Left renal pelvis (tissue), 4 donors: ENCODE measurements at places on chromosomes 6 and 20.

- DNase-seq = no peak
Observed at GRCh38 chr6:111843347-111844147, 29.7 kb downstream of the FYN start.

DNA sequence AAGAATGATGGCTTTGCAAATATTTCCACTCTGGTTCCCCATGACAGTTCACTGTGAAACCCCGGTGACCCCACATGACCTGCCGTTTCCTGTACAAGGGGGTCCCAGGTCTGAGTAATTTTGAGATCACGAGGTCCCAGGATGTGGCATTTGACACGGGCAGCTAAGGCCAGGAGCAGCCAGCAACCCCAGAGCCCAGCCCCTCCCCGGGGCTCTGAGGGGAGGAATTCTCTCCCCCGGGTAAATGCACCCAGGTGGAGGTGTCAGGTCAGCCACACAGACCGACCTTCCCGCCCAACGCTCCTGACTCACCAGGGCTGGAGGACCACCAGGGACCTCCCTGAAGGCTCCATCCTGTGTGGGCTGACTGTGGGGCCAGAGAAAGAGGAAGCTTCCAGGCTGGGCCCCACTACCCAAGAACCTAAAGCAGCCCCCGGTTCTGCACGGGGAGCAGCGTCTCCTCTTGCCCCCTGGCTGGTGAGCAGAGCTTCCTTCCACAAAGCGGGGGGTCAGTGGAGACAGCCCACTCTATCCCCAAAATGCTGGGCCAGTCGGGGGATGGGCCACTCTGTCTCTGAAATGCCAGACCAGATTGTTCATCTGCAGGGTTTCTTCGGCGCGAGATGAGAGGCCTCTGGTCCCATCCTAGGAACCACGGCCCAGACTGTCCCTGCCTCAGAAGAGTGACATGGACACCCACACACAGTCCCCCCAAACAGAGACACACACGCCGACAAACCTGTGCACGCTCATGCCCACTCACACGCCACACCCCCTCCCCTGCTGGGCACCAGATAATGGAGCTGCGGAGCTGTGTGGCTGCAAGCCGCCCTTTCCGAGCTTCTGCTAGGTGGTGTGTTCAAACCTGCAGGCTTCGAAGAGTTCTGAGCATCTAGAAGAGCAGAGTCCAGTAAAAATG is 23.4 kb upstream of the SLCO4A1 start:
- no peak for DNase-seq

DNA sequence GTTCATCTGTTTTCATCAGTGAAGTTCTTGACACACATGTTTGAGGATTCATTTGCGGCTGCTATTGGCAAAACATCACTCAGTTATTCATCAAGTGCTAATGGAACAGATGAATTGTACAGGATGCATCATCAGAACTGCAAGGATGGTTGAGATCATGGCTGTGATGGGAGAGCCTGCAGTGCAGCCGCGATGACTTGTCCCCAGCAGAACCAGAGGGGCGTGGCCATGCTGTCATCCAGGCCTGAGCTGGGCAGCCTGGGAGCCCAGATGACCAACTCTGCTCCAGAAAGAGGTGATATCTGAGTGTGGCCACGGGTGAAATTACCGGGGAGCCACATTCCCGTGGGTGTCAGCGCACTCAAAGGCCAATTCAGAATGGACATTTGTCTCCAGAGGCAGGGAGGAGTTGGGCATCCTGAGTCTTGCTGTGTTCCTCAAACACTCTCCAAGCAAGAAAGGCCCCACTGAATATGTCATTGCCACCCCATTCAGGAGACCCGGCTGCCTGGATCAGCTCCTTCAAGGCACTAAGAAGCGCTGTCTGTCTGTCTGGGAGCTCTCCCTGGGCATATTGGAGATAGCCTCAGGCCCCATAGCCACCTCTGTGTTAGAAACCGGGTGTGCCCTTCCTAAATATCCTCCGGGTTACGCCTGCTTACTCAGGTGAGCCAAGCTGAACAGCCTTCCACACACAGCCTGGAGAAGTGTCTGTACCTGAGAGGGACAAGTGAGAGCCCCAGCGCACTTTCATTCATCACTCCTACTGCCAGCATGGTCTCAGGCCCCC is 66.7 kb downstream of the SYNDIG1 start:
- no peak for DNase-seq

GRCh38 chr20:45235995-45236394 is 14.8 kb downstream of the SEMG2 start:
- DNase-seq = no peak

DNA sequence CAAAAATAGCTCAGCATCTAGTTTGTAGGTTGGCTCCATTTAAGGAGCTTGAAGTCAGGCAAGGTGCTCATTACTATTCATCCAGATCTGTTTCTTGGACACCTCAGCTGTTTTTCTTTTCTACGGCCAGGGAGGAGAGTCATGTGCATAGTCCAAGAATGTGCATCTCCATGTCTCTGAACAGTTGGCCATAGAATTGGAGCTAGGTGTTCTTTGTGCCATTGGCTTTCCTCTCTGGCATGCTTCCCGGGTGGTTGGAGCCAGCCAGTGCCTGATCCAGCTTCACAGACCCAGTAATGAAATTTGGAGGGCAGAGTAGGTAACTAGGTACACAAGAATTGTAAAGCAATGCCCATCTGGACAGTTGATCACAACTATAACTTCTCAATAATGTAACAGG is 21.6 kb downstream of the EYA4 start:
- no peak for DNase-seq

- no peak for DNase-seq
Observed at GRCh38 chr6:38725414-38726183, 10.5 kb downstream of the DNAH8 start.

GRCh38 chr6:27891320-27891875 is 20.8 kb downstream of the OR2B2 start:
- DNase-seq = no peak

DNA sequence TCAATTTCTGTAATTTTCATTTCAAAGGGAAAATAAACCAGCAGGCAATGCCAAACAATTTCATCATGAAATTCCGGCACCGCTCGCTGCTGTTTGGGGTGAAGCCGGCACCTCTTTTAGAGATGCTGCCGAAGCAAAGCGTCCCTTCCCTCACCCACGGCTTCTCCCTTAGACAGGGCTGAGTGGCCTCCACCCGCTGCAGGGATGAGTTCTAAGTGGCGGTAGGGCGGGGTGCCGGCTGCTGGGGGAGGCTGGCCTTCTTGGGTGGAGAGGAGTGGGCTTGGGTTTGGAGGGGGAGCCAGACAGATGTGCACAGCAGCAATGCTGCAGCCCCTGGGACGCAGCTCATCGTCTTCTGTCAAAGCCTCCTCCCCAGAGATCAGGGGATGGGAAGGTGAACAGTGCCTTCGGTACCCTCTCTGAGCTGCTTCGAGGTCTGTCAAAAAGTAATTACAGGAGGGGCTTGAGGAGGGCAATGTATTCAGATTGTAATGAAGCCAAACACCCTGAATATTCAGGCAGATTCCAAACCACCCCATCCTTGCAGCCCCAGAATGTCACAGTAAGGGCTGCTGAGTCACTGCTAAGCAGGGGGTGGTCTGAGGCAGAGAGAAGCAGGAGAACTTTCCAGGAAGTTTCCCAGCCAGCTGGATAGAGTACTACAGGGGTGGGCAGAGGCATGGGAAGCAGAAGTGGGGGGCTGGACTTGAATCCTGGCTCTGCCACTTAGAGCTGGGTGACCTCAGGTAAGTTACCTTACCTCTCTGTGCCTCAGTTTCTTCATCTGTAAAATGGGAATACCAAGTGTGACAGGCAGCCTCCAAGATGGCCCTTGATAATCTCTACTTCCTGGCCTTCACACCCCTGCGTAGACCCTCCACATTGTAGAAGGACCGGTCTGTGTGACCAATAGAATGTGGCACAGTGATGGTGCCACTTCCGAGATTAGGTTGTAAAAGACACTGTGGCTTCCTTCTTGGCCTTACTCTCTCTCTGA is 96.6 kb downstream of the SULF2 start:
- DNase-seq = no peak

GRCh38 chr6:2432292-2432691 is 186.9 kb upstream of the GMDS start:
- no peak for DNase-seq

- DNase-seq = no peak
Observed at GRCh38 chr20:49993301-49993751, 10.5 kb downstream of the SNAI1 start.

DNA sequence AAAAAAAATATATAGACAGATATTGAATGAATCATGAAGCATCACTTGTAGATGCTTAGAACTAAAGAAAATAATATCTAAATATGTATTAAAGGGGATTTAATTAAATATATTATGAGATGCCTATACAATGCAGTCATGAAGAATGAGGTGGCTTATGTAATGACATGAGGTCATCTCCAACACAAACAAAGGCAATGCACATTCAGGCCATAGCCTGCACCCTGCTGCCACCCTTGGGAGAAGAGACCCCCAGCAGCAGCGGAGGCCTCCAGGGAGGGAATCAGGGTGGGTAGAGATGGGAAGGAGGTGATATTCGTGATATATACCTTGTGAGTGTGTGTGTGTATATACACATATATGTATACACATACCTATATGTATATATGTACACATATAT is 26.4 kb upstream of the SSTR4 start:
- no peak for DNase-seq

DNA sequence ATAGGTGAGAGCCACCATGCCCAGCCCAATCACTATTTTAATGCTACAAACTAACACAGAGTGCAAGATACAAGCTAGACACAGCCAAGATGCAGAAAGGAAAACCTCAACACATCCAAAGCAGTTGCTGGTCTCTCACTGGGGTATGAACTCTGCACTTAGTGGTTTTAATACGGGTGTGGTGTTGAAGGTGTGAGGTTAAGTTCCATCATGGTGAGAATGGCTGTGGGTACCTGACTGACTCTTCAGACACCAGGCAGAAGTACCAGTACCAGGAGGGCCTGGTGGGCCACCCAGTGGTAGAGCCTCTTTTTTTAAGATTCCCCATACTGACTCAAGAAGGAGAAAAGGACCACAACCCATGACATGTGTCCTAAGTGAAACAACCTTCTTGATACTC is 13.0 kb downstream of the GNAS-AS1 start:
- no peak for DNase-seq

- no peak for DNase-seq
Observed at GRCh38 chr6:124441450-124441849, 520.8 kb upstream of the RNF217 start.

DNA sequence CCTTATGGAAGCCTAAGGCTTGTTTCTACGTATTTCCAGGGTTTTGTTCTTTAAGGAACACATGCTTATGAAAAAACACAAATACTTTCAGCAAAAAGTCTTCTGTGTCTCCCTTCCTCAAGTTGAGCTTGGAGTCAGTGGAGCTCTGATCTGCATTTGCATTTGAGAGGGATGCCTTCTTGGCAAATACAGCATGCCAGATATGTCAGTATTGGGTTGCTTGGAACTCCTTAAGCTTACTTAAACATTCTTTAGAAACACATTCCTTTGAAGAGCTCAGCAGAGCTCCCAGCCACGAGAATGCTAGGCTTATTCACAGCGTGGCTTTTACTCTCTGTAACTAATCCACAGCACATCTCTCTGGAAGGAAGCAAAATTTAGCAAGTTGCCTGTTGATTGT is 68.3 kb downstream of the ANKRD6 start:
- no peak for DNase-seq

DNA sequence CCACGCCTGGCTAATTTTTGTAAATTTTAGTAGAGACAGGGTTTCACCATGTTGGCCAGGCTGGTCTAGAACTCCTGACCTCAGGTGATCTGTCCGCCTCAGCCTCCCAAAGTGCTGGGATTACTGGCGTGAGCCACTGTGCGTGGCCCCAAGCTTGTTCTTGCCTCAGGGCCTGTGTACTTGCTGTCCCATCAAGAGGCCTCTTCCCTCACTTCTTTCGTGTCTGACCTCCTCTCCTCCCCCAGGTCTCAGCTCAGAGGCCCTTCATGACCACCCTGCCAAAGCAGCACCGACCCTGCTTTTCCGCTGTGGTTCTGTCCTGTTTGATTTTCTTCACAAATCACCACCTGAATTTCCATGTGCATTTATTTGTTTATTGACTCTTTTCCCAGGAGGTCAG is 10.5 kb upstream of the UBE2V1 start:
- DNase-seq = no peak

GRCh38 chr6:104050455-104050854 is 809.3 kb downstream of the HACE1 start:
- no peak for DNase-seq

DNA sequence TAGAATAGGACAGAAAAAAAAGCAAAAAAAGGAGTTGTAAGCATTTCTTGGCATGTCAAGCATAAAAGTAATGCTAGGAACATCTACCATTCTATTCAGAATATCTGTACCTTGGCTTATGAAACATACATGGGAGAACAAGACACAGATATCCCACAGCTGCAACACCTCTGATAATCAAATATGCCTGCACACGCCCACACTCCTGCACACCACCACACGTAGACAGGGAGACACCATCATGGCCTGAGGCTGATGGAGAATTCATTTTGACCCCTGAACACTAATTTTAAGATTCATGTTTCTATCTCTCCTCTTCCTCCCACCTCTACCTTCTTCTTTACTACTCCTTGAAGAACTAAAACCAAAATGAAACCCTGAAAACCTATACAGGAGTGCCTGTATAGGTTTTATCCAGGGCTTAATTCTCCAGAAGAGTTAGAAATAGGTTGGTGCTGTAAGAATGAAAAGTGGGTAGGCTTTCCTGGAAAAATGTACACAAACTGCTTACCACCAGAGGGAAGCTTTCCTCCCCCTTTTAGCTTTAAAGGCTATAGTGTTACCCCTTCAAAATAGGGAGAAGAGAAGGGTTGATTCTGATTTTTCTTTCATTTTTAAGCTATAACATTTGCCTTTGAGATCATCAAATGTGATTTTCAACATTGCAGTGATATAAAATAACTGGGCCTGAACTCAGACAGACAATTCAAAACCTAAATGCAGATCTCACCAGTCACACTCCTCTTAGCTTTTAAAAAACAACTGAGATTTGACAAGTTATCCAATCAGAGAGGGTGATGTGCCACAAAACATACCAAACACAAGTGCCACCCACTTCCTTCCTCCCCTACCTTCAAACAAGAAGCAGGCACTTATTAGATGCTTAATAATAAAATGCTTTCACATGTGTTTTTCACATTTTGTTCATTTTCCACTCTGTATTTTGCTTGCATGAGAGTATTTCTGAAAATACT is 57.9 kb downstream of the ELOVL5 start:
- DNase-seq = no peak
